ENCODE measurements at places on chromosomes 13 and 19.

DNA sequence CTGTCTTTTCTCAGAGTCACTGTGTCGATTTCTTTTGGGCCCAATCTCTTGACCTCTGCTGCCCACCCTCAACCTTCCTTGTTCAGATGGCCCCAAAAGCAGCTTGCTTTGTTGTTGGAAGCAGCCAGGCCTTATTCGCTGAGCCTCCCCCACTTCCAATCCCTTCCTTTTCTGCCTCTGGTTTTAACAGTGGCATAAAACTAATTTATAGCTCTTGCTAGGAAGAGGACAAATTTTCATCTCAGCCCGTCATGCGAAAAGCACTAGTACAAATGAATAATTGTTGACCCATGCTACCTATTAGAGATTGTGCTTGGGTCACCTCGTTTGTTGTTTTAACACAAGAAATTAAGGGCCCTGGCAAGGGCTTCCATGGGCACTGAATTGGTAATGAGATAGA is 51.1 kb downstream of the SIAH3 start:
- DNase-seq, result no peak

- DNase-seq, result no peak
These were observed 616.4 kb downstream of the EFNB2 start for GRCh38 chr13:105918842-105919741.

DNA sequence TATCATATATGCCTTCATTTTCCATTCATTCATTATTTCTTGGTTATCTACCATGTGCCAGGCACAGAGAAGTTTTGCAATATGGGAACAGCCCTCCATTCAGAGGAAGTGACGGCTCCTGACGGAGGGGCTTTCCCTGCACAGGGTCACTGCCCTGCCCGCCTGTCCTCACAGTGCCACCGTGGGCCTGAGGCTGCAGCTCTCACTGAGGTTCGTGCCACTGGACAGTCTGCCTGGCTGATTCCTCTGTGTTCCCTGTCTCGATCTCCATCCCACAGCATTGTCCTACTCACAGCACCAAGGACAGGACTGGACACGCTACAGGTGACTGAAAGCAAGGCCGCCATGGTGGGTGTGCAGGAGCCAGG is 92.7 kb downstream of the TSHZ3 start:
- no peak for DNase-seq

GRCh38 chr13:72727417-72728289 is at the start of the genes BORA and MZT1:
BORA (plus strand) TSS chr13:72727923; CDS start chr13:72728941, 1,018 bp downstream.
MZT1 (minus strand) TSS chr13:72727629; CDS start chr13:72727602, 27 bp downstream.
- DNase-seq, result peak; percentile 92

DNA sequence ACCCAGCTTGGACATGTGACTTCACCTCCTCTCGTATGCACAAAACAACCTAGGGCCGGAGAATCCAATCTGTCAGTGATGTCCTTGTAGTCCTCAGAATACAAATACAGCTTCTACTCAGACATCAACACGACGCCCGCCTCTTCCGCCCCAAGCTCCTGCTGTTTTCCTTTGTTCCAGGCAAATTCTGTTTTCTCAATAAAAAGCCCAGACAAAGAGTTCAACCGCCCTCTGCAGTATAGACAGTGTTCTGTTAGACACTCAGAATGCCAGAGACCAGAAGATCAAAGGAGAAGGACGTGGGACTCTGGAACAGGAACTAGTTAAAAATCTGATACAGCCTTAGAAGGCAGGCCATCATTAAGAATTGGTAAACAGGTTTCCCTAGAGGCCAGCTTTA is 42.0 kb upstream of the GGACT start:
- DNase-seq, result peak; percentile 96

DNA sequence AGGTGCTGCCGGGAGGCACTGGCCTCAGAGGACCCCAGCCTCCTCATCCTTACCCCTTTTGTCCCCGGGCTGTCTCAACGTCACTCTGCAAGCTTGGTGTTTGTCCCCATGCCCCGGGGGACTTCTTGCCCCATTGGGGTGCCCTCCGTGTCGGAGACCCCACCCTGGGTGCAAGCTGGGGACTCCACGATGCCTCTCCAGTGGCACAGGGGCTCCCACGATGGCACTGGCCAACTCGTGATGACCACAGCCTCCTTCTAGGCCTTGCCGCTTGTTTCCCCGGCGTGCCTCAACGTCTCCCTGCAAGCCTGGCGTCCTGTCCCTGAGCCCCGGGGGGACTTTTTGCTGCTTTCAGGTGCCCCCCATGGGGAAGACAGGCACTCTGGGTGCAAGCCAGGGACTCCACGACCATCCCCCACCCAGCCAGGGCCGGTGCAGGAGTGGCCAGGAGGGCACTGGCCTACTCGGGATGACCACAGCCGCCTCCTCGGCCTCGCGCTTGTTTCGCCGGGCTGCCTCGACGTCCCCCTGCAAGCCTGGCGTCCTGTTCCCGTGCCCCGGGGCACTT is 237.0 kb downstream of the TUBA3C start:
- no peak for DNase-seq

DNA sequence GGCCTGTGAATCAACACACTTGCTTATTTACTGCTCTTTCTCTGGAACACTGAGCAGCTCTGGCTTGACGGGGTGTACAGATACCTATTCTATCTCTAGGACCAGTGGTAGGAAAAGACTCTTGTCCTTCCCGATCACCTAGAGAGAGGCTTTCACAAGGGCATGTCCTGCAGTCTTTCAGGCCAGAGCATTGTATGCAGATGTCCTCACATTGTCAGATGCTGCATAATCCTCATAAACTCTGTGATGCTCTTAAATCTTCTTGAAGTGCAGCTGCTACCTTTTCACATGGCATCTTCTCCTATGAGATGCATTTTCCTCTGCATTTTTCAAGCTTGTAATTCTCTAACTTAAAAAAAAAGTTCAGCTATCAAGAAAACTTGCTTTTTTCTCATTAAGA is 369.4 kb downstream of the OLFM4 start:
- DNase-seq, result no peak

GRCh38 chr13:37277435-37278144 is 172.1 kb upstream of the CSNK1A1L start:
- no peak for DNase-seq

- no peak for DNase-seq
These were observed 9.3 kb downstream of the TMEM143 start for GRCh38 chr19:48354332-48354992.

DNA sequence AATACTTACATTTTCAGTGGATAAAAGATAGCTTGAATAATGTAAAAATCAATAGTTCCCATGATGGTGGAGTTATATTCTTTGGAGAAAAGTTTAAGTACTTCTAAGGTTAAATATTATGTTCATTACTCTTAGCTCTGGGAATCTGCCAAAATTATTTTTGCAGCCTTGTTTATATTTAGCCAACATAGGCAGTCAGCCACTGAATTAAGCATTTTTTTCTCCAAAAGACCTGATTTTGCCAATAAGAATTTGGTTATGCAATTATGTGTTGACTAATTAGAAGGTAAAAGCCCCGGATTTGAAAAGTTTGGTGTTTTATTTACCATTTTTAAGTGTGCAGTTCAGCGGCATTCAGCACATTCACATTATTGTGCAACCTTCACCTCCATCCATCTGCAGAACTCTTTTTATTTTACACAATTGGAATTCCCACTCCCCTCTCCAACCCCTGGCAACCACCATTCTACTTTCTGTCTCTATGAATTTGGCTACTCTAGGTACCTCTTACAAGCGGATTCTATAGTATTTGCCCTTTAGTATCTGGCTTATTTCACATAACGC is 90.1 kb upstream of the C1QTNF9B start:
- DNase-seq, result no peak

DNA sequence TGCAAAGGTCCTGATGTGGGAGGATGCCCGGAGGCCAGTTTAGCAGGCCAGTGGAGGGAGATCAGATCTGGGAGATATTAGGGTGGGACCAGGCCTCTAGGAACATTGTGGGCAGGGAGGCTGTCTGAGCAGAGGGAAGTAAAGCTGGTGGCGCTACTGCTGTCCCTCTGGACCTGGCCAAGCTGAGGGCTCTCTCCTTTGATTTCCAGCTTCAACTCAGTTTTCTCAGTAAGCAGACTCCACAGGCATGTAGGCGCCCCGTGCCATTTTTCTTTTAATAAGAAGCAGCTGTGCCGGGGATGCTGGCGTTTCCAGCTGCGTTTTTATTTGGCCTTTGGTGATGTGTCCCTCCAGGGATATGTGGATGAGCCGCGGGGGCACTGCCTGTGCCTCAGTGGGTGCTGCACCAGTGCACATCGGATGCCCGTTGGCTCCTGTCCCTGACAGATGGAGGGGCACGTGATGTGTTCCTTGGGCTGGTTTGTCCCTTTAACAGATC is 6.7 kb downstream of the DNM2 start:
- DNase-seq, result no peak

- no peak for DNase-seq
These were observed 1163.0 kb downstream of the DIAPH3 start for GRCh38 chr13:59000770-59001169.

- peak; percentile 64 for DNase-seq
These were observed at the start of gene LRRC63 for GRCh38 chr13:46211483-46212351. LRRC63 (plus strand) TSS chr13:46211928; CDS start chr13:46213035, 1,107 bp downstream.

GRCh38 chr13:75279834-75280369 is 202.1 kb downstream of the TBC1D4 start:
- peak; percentile 2 for DNase-seq

GRCh38 chr19:35860818-35861639 is 4.3 kb downstream of the KIRREL2 start:
- no peak for DNase-seq

- DNase-seq, result peak; percentile 48
These were observed 546 bp downstream of the TBC1D4 start for GRCh38 chr13:75481176-75482069.

DNA sequence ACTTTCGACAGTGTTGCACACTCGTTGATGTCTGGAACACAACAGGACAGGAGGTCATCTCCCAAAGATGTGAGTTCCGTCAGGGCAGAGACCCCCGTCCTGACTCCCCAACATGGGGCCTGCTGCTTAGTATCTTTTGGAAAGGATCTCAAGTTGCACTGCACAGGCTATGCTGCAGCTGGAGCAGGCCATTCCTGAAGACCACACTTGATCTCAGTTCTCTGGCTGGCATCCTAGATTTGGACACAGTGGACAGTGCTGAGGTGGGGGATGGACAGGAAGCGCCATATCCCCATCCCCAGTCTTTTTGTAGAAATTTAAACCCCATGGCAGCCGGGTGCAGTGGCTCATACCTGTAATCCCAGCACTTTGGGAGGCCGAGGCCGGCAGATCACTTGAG is 5.9 kb downstream of the ADGRE2 start:
- no peak for DNase-seq

GRCh38 chr13:114129649-114130062 is 2.8 kb downstream of the RASA3 start:
- DNase-seq, result no peak

GRCh38 chr19:10553087-10553667 is 9.5 kb downstream of the ATG4D start:
- no peak for DNase-seq

DNA sequence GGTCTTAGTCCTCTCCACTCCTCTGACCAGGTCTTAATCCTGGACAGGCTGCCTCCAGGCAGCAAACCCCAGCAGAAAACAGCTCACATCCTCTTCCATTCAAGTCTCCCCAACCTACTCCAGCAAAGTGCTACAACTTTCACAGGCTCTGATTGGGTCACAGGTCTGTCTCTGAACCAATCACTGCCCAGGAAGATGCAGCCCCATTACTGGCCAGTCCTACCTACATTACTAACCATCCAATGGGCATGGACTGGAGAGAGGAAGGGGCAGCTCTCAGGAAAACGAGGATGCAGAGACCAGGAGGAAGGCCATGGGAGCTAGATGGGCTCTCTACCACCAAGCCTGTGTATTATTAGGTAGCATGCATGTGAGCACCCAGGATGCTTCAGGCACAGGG is 12.2 kb downstream of the MED26 start:
- DNase-seq, result no peak

GRCh38 chr13:76969488-76970365 is 21.4 kb downstream of the ACOD1 start:
- no peak for DNase-seq

GRCh38 chr13:110259651-110260050 is 47.3 kb downstream of the COL4A1 start:
- DNase-seq, result no peak

DNA sequence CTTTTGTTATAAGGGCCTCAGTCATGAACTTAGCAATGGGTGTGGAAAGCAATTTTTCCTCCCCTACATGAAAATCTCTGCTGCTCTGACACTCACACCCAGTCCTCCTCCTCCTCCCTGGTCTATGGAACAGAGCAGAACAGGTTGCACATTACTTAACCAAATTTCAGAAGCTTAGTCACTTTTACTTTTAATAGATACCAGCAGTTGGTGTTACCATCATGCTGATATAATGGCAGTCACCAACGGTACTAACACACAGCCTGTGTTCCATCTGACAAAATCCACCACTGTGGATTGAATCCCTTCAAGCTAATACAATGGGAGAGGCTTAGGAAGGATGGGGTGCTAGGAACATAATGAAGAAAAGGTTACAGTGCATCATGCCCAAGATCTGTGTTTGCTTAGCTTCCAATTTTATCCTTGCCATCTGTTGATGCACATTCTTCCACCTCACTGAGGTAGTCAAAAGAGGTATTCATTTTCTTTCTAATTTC is 9.8 kb downstream of the TPT1 start:
- no peak for DNase-seq

DNA sequence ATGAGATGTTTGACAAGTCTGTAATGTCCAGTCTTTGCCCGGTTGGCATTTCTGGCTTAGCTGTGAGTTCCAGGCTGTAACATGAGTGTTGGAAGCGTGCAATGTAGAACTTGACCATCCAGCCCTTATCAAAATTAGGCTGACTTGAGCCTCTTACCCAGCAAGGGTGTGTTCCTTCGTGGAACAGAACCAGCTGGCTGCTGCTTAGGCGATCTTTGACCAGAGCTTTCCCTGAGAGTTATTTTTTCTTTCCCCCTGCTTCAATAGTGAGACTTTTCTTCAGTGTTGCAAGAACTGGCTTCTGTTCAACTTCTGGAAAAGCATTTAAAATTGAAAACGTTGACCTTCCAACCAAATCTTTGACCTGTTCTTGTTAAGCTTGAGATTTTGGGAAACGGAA is 6.5 kb downstream of the TNFSF13B start:
- DNase-seq, result no peak

- no peak for DNase-seq
These were observed 229.7 kb downstream of the KCNRG start for GRCh38 chr13:50244713-50245574.

- no peak for DNase-seq
These were observed 838 bp downstream of the AKAP11 start for GRCh38 chr13:42272804-42273175.

DNA sequence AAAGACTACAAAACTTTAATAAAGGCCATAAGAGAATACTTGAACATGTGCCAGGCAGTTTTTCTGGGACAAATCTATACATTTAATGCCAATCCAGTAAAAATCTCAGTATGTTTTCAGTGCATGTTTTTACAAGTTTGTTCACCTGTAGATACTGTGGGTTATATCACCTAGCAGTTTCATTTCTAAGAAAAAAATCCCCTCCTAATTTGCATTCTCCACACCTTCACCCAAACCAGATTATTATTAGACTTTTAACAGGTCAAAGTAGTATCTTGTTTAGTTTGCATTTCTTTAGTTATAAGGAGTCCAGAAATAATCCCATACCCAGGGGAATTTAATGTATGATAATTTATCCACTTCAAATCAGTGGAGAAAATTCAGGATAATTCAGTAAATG is 17.0 kb upstream of the LPAR6 start:
- no peak for DNase-seq

GRCh38 chr13:40590112-40590862 is 76.2 kb downstream of the FOXO1 start:
- DNase-seq, result no peak
